Upper lobe of right lung (tissue), 1 donor: ENCODE measurements at places on chromosomes 7 and 10. TPM values are rescaled to one million over a fixed set of nuclear protein-coding genes. Genes with fewer than 3 reads are reported as not detected.
A peak's percentile ranks its signal among the peaks of the same experiment; 100 is the strongest.

GRCh38 chr10:131929122-131929845 lies 28.5 kb downstream of the PPP2R2D start:
- H3K27me3 ChIP-seq = no peaks in the 10 kb centered on the region
- peak overlapping the region; percentile 33 for H3K27ac ChIP-seq
- peaks cover 42% of the 10 kb centered on the region for H3K4me1 ChIP-seq

DNA sequence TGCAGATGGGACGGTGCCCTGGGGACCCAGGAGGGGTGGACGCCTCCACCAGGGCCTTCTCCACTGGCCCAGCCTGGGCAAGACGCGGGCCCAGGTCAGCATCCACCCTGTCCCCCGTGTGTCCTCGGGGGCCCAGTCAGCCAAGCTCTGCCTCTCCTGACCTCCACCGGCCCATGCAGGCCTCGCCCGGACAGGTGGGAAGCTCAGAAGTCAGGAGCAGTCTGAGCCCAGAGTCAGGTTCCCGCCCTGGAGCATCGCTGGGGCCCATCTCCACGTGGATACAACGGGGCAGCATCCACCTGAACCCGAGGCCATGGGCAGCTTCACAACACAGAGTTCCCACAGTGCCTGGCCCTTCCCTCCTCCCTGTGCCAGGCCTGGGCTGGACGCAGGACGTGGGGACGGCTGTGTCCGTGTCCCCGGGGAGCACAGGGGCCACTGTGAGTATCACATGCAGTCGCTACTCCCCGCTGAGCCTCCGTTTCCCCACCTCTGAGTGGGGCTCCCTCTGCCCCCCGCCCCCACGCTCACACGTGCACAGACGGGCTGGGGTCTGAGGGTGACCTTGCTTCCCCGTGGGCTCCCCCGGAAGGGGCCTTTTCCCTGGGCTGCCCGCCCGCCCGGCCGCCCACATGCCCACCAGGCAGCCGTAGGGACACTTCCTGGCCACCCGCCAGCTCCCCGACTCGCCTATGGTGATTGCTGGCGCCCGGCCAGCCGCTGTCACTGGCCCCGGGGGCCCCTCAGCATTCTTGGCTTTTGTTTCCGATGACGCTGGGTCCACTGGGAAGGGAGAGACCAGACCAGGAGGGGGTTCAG lies 64.3 kb downstream of the PDGFA start:
- no peak for DNase-seq
- no peak overlapping the region for H3K4me3 ChIP-seq
- no peaks in the 10 kb centered on the region for H3K36me3 ChIP-seq
- peaks cover 18% of the 10 kb centered on the region for H3K4me1 ChIP-seq
- peaks cover 16% of the 10 kb centered on the region for H3K27me3 ChIP-seq

GRCh38 chr10:116444527-116445142 lies 17.0 kb downstream of the PNLIPRP3 start:
- H3K27me3 ChIP-seq = no peaks in the 10 kb centered on the region
- no peaks in the 10 kb centered on the region for H3K36me3 ChIP-seq
- H3K4me3 ChIP-seq = no peak overlapping the region

DNA sequence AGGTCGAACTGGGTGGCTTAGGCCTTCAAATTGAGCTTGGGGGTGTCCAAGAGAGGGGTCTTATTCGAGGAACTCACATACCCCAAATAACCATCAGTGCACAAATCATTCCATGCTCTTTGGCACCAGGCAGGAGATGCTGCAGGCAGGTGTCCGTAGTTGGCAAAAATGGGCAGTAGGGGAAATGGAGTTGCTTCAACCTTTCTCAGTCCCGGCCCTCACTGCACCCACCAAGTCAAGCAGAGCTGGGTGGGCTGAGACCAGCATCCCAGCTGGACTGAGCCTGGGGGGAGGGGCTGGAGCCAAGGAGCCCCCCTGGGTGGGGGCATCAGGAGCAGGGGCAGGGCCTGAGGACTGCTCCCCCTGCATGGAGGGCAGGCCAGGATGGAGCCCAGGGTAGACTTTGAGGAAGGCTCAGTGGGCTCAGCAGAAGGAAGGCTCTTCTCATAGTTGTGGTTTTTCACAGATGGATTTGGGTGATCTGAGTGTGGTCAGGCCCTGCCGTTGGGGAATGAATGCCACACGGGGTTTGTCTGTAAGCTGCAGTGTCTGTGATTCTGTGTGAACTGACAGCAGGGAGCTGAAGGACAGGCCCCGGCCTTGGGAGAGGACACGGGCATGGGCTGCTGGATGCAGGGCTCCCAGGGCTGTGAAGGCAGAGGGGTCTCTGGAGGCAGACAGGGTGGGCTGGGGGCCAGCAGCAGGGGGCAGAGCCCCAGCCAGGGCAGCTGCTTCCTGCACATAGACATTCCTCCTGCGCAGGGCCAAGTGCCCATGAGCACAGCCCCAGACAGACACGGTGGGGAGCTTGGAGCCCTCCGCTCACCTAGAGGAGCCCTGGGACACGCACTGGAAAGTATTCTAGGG lies 144.5 kb downstream of the ADCY1 start:
- peak; percentile 59 for DNase-seq
- H3K27me3 ChIP-seq = no peaks in the 10 kb centered on the region
- H3K27ac ChIP-seq = no peak overlapping the region

DNA sequence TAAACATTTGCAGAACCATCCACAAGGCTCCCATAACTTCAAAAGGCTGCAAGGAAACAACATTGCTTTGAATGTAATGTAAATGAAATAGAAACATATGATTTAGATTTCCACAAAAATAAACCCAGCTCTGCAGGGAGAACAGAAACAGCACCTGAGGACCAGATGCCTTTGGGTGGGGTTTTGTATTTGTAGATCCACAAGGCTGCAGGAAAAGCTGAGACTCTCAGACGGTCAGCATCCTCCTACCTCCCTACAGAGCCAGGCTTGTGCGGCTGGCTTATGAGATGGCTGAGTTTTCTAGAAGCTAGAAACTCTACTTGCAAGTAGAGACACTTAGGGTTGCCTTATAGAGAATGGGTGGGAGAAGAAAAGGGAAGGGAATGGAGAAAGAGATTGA lies 49.8 kb downstream of the FAM107B start:
- no peak overlapping the region for H3K4me3 ChIP-seq
- H3K36me3 ChIP-seq = no peaks in the 10 kb centered on the region
- no peaks in the 10 kb centered on the region for H3K4me1 ChIP-seq
- no peaks in the 10 kb centered on the region for H3K27me3 ChIP-seq
- H3K27ac ChIP-seq = no peak overlapping the region

- DNase-seq = no peak
- H3K27ac ChIP-seq = no peak overlapping the region
- no peaks in the 10 kb centered on the region for H3K27me3 ChIP-seq
- no peaks in the 10 kb centered on the region for H3K36me3 ChIP-seq
These were observed 120.4 kb upstream of the TARP start for GRCh38 chr7:38393874-38394273.

DNA sequence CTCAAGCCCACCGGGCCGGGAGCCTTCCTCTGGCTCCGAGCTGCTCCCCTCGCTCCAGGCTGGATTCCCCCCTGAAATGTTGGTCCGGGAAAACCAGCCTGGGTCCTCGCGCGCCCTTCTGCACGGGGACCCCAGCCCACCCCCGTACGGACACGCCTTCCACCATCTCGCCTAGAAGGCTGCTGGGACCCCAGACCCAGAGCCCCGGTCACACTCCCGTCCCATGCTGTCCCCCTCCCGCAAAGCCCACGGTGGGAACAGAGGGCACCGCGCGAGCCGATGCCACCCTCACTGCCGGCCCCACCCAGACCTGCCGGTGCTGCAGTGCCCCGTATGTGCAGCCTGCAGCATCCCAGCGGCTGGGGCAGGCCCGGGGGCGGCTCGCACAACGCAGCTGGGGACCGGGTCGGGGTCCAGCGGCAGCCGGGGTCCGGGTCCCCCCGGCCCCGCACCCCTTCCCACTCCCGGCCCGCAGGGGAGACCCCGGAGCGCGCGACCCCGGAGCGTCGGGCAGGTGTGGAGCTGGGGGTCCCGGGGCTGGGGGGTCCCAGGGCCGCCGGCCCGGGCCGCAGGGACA lies 871 bp downstream of the SPOCK2 start:
- no peaks in the 10 kb centered on the region for H3K36me3 ChIP-seq
- DNase-seq = no peak
- peak overlapping the region; percentile 60 for H3K4me3 ChIP-seq
- peaks cover 24% of the 10 kb centered on the region for H3K27me3 ChIP-seq

DNA sequence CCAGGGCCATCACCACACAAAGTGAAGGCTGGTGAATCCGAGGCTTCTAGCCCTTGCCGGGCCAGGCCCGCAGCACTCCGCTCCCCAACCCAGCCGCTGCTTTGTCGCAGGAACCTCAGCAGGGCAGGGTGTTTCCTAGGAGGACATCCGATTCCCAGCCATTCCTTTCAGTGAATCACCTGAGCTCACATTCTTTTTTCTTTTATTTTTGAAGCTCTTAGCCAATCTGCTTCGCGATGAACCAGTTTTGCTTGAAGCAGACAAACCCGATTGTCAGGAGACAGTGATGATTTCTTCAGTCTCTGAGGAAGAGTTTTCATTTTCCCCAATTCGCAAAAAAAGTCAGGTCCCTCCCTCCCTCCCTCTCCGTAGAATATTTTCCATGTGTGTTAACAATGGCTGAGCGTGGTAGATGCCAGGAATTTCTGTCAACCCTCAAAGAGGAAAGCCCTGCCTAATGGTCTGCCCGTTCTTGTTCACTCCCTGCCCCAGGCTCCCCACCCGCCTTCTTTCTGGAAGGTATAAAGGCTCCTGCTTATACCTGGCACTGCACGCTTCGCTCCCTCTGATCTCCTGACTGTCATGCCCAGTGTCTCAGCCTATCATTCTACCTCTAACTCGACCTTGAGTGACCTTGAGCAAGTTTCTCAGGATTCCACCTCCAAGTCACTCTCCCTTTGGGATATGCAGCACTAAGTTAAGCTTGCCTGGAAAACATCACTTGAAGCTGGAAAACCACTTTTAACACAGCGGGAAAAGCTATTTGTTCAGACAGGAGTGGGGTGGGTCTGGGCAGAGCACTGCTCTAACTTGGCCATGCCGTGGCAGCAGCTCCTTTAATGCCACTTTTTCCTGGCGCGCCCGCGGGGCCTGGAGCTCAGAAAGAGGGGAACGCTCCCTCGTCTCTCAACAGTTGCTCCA lies 35.1 kb downstream of the EGFR start:
- H3K36me3 ChIP-seq = no peaks in the 10 kb centered on the region
- no peak overlapping the region for H3K27ac ChIP-seq
- no peaks in the 10 kb centered on the region for H3K27me3 ChIP-seq
- H3K4me1 ChIP-seq = peaks cover 8% of the 10 kb centered on the region

DNA sequence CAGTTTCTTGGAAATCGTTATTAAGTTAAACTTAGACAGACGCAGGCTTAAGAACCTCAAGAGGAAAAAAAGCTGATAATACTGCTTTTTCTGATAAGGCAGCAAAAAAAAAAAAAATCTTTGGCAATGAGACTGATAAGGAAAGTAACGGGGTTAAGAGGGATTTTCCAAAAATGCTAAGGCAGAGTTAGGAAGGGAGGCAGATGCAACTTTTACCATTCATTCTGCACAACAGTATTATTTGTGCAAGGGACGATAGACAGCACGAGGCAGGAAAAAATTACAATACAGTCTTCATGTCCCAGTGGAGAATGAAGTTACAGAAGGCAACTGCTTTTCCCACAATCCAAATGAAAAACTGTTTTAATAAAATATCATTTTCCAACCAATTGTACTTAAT lies 194.0 kb downstream of the DOCK4 start:
- H3K4me1 ChIP-seq = peaks cover 16% of the 10 kb centered on the region
- no peak overlapping the region for H3K27ac ChIP-seq
- DNase-seq = no peak
- H3K27me3 ChIP-seq = no peaks in the 10 kb centered on the region
- H3K4me3 ChIP-seq = no peak overlapping the region

GRCh38 chr7:6271060-6271658 lies 1.3 kb downstream of the CYTH3 start:
- peaks cover 22% of the 10 kb centered on the region for H3K4me1 ChIP-seq
- H3K27me3 ChIP-seq = no peaks in the 10 kb centered on the region
- no peak for DNase-seq
- H3K4me3 ChIP-seq = peak overlapping the region; percentile 84
- peak overlapping the region; percentile 72 for H3K27ac ChIP-seq
- no peaks in the 10 kb centered on the region for H3K36me3 ChIP-seq

GRCh38 chr7:69213878-69214277 lies 384.4 kb upstream of the AUTS2 start:
- no peak for DNase-seq
- no peak overlapping the region for H3K27ac ChIP-seq
- H3K4me1 ChIP-seq = no peaks in the 10 kb centered on the region
- H3K4me3 ChIP-seq = no peak overlapping the region
- H3K36me3 ChIP-seq = no peaks in the 10 kb centered on the region
- no peaks in the 10 kb centered on the region for H3K27me3 ChIP-seq

GRCh38 chr7:139626817-139627216 lies 103.3 kb downstream of the CLEC2L start:
- H3K27me3 ChIP-seq = no peaks in the 10 kb centered on the region
- no peaks in the 10 kb centered on the region for H3K4me1 ChIP-seq
- H3K36me3 ChIP-seq = peaks cover 84% of the 10 kb centered on the region
- DNase-seq = no peak
- no peak overlapping the region for H3K4me3 ChIP-seq
- H3K27ac ChIP-seq = no peak overlapping the region

DNA sequence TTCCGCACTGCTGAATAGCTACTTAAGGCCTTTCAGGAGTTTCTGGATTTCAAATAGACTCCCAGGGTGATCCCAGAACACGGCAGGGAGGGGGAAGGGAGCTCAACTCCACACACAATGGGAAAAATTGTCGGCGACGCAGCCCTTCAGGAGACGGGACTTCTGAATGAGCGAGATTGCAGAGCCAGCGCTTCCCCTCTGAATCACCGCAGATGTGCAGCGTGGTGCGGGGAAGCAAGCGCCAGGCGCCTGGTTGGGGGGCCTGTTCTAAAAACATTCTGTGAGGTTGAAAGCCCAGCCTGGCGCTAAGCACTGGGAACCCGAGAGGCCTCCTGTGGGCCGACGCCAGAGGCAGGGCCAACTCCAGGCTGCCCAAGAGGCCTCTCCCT lies 163.3 kb downstream of the MAD1L1 start:
- H3K27ac ChIP-seq = no peak overlapping the region

GRCh38 chr10:13978533-13979115 lies 352.1 kb downstream of the FRMD4A start:
- DNase-seq = no peak
- H3K4me3 ChIP-seq = no peak overlapping the region
- H3K27me3 ChIP-seq = no peaks in the 10 kb centered on the region
- no peaks in the 10 kb centered on the region for H3K4me1 ChIP-seq
- no peak overlapping the region for H3K27ac ChIP-seq

Gene RADIL
- total RNA-seq = 7.3 TPM

Gene WNT8B
- total RNA-seq = not detected

Gene CPXM2
- 9.7 TPM for total RNA-seq
